ENCODE measurements at places on chromosomes 16 and 17.
A peak's percentile ranks its signal among the peaks of the same experiment; 100 is the strongest.

DNA sequence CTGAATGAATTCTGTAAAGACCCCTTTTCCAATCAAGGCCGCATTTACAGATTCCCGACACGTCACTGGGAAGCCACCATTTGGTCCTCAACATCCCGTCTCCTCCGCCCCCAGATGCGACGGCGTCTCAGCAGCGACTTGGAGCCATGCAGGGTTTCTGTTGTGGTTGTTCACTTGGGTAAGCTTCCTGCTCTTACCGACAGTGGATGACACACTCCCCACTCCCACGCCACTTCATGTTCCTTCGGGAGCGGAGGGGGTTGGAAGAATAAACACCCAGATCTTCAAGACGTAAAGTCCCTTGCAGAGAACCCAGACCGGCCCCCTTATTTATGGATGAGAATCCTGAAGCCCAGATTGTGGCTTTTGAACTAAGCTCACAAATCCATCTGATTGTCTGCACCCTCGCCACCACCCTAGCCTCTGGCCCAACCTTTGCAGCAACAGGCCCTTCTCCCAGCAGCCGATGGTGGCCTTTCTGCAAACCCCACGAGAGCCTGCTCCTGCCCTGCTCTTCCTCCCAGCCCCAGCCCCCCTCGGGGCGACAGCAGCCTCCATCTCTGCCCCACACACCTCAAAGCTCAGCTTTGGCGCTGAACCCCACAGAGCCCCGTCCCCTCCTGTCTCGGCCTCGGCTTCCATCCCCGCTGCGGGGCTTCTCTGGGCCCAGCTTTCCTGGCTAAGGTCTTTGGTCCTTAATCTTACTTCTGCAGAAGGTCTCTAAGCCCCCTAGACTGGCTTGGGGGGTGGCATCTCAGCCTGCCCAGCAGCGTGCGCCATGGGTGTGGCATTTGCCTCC, 19.0 kb upstream of the OSGIN1 start:
- DNase-seq = no peak

DNA sequence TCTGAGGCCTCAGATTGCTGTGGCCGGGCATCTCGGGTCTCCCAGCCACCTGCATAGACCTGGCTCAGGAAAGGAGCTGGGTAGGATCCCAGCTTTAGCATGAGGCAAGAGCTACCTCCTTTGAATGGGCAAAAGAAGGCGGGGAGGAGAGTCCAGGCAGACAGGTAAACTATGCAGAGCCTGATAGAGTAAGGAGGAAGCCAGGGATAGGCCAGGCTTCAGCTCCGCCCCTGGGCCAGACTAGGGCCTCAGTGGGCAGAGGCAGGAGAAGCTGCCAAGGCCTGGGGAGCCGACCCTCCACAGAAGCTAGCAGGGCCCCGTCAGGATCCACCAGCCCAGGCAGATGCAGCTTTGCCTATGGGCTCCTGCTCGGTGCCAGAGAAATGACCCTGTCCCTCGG, 22.6 kb upstream of the UBE2G1 start:
- DNase-seq = no peak

- no peak for DNase-seq
Measured at GRCh38 chr16:49440156-49441065, 66.8 kb downstream of the C16orf78 start.

DNA sequence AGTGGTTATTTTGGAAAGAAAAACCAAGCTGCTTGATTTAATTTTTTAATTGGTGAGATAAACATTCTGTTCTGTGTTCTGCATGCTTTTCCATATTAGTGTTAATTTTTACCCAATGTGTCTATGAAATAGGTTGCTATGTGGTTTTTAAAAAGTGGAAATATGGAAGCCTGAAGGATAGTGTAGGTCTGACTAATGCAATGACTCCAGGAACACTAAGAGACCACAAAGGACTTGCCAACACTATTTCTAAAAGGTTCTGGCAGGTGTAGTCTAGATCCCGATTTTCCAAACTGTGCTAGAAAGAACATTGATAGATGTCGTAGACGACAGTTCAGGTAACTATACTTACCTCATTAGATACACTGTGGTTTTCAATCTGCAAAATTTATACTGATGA, 877.4 kb upstream of the GOT2 start:
- DNase-seq = no peak

DNA sequence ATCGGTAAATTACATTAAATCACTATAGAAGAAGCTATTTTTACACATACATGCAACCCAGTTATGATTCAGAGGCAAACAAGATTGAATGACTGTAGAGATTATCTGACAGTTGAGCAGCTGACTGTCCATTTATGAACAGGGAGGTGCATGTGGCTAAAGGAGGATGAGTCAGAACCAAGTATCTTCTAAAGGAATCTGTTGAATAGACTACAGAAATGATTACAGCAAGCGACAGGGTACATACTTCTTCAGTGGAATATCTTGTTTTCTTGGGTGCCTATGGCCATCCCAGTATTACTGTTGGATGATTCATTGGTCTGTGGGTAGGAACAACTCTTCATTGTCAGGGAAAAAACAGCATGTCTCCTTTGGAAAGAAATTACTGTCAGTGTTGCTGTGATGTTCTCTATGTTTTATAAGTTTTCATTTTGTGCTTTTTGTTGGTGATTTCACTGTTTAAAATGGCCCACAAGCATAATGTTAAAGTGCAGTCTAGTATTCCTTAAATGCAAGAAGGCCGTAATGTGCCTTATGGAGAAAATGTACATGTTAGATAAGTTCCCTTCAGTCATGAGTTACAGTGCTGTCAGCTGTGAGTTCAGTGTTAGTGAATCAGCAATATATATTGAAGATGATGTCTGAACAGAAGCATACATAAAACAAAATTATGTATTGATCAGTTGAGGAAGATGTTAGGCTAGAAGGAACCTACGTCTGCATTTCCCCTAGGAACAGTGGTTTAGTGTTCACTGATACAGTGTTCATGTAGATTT, 27.0 kb downstream of the CBFB start:
- DNase-seq = no peak

DNA sequence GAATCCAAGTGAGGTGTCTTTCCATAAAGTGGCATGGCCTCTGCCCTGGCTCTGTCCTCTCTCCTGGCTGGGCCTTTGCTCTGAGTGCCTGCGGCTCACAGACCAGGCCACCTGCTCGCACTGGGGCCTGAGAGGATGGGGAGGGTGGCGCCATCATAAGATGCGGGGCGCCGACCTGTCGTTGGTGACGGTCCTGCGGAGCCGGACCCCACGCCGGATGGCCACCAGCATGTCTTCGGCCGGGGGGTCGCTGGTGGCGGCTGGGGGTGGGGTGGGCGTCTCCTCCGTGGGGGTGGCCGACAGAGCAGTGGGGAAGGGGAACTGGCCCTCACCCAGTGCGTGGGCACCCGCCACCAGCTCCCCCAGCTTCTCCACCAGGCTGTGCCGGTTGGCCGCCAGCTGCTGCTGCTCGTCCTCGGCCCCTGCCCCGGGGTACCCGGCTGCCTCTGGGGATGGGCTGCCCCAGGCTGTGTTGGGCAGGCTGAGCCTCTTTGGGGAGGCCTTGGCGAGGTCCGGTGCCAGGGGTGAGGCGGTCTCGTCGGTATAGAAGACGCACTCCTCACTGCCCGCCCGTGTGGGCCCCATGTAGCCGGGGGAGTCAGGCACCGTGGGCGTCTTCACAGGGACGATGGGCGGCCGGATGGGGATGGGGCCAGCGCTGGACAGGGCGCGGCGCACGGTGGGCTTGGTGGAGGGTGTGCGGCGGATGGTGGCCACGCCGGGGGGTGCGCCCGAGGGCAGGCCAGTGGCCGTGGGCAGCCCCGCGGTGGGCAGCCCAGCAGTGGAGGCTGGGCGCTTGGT, 17.4 kb downstream of the IL34 start:
- DNase-seq = no peak

GRCh38 chr17:79089720-79090442, 15.3 kb downstream of the ENGASE start:
- no peak for DNase-seq

DNA sequence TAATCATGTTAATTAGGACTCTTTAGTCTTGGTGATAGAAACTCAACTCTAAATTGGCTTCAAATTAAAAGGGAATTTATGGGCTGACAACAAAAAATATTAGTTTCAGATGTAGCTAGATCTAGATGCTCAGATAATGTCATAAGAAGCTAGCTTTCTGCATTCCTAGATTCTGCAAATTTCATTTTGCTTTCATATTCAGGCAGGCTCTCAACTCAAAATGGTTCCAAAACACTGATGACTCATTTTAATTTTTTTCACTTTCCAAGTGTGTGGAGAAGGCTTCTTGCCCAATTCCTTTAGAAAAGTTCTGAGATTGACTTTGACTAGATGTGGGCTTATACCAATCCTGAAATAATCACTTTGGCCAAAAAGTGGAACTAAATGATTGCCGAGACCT, 236.7 kb upstream of the GOT2 start:
- no peak for DNase-seq

DNA sequence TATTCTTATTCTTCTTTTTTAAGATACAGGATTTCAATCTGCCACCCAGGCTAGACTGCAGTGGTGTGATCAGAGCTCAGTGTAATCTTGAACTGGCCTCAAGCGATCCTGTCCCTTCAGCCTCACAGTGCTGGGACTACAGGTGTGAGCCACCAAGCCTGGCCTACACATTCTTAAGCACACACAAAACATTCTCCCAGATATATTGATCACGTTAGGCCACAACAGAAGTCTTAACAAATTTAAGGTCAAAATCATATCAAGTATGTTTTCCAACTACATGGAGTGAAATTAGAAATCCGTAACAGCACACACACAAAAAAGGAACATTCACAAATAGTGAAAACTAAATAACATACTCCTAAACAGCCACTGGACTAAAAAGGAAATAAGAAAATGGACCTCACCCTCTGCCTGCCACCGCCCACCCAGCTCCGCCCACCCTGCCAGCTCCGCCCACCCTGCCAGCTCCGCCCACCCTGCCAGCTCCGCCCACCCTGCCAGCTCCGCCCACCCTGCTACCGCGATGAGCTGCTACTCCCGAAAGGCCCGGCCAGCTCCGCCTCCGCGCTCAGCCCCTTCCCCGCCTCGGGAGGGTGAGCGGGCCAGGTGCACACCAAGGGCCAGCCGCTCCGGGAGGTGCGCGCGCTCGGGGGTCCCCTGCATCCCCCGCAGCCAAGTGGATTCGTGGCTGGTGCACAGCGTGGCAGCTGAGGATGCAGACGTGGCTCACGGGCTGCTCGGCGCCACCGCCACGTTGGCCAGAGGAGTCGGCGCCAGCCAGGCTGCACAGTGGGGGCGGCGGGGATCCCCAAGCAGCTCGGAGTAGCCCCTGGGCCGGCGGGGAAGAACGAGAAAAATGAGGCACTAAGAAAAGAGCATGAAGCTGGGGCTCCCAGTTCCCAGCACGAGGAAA, 41.2 kb downstream of the C16orf87 start:
- DNase-seq = no peak

GRCh38 chr16:3189869-3190268, 1.9 kb downstream of the OR1F1 start:
- no peak for DNase-seq

DNA sequence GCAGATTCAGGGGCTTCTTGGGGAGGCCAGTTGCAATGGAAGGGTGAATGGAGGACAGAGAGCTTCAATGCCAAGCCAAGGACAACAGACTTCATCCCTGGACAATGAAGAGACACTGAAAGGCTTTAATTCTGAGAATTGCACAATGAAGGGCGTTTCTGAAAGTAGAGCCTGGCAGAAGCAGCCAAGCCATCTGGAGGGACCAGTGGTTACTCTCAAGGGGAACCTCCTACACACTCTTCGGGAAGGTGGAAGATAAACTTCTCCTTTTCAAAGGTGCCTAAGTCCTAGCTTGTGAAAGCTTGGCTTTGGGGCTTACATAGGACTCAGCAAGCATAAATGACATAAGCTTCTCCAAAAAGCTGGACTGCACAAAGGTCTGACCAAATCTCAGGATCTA, 6.2 kb upstream of the CES1 start:
- no peak for DNase-seq

DNA sequence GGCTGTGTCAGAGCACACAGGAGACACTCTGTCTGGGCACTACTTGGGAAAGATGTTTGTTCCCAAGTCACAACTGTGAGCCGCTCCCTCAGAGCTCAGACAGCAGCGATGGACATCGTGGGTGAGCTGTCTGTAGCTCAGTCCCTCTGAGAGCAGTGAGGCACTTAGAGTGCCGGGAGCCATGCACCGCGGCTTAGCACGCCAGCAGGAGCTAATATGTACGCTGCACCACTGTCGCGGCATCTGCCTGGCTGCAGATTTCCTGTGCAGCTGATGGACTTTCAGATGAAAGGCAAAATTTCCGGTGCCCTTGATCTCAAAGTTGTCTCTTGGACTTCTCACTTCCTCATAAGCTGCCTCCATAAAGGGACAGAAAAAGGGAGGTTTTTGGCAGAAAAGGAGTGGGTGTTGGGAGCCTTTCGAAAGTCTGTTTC, 92.8 kb upstream of the ZNF469 start:
- no peak for DNase-seq

- no peak for DNase-seq
Measured at GRCh38 chr17:49108318-49108717, 24.3 kb upstream of the B4GALNT2 start.

DNA sequence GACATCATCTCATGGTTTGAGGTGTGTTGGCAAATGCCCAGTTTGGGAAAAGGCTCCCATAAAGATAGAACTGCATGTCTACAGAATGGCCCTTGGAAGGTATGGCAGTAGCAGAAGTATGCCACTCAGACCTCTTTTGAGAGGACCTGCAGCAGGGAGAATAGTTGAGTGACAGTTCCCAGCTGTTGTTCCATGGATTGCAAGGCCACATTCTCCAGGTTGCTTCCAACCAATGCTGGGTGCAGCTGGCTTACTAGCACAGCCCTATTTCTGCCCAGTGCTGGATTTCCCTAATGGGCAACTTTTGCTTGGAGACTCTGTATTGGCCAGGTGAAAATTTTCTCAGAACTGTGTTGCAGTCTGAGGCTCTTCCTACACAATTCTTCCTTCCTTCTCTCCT, 266.2 kb downstream of the UTP18 start:
- DNase-seq = no peak

DNA sequence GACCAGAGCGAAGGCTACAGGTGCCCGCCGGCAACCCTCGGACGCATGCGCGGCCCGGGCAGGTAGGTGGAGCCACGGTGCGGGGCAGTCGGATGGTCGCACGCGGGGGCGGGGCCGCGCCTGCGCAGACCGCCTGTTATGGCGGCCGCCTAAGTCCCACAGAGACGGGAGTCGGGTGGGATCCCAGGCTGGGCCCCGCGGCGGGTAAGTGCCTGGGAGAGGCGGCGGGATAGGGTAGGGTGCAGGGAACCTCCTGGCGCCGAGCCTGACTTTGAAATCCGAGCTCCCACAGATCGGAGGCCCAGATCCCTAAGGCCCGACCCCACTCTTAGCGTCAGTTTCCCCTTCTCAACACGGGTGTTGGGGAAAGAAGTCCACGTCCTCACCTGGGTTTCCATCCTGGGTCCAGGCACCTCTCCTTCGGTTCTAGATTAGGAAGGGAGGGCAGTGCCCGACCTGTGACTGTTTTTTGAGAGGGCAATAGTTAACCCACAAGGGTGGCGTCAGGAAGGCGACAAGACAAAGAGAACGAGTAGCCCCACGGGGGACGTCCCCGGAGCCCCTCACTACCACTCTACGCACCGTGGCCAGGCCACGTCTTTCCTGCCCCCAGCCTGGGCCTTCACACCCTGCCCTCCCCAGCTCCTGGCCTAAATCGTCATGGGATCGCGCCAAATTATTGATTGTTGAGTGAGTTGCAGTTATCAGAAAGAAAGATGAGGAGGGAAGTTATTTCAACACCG, at the start of gene METTL22:
Gene METTL22, plus strand, starts transcription at position 127 of the 743 bp plus-strand sequence. CDS start 3,968 bp downstream, outside the sequence.
- peak; percentile 79 for DNase-seq
